ENCODE measurements at places on chromosomes 7 and 10.

DNA sequence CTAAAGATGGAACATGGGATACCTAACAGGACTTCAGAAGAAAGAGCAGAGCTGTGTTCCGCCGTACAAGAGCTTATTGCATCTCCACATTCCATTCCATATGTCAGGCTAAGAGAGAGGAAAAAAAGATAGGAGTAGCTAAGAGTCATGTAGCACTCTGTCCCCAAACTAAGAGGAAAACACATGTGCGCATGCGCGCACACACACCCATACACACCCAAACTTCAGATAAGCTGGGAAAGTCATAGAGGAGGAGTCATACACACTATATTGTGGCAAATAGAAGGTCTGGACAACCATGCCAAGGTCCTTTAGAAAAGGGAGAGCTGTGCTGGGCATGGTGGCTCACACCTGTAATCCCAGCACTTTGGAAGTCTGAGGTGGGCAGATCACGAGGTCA, 132.4 kb downstream of the RAB11FIP2 start:
- no peak for DNase-seq

DNA sequence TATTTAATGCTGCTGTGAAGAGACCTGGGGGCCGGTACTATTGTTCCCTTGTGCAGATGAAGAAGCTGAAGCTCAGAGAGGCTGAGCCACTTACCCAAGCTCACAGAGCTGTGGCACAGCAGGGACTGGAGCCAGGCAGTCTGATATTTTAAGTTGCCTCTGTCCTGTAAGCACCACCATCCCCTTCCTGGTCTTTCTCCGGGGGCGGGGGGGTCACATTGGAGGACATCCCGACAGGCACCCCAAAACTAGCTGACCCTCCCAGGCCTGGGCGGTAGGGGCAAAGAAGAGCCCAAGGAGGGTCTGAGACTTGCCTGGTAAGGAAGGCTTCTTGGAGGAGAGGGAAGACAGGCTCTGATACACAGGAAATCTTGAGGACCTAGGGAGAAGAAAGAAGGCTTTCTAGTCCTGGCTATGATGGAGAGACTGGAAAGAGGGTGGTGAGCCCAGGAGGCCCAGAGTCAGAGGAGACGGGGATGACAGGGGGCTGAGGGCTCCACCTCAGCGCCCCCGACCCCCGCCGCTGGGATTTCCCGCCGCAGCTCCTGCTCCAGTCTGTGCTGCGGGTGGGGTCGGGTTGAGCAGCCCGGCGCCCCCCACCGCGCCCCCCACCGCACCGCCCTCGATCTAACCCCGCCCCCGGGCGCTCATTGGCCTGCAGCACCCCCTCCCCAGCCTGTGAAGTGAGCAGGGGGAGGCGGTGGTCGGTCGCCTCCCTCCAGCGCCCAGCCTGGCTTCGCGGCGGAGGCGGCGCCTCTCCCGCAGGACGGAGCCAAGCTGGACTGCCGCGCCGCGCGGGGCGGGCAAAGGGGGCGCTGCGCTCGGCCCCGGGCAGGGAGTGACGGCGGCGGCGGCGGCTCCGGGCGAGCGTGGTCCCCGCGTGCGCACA, at the start of gene ADCYAP1R1:
Gene ADCYAP1R1 (plus strand): TSS at position 711 of the 889 bp plus-strand sequence. CDS start 10,957 bp downstream, outside the sequence.
- DNase-seq, result no peak

DNA sequence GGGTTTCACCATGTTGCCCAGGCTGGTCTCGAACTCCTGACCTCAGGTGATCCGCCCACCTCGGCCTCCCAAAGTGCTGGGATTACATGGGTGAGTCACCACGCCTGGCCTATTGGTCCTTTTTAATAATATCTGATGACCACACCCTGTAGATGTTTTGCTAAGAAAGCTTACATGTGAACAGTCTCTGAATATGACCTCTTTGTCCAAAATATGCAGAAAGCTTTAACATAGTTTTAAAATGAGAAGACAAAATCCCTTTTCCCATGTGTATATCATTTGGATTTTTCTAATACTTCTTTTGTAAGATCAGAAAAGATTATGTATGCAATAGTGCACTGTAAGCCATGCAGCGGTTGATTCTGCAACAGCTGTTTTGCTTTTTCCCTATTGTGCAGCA, 38.5 kb downstream of the MCU start:
- no peak for DNase-seq

DNA sequence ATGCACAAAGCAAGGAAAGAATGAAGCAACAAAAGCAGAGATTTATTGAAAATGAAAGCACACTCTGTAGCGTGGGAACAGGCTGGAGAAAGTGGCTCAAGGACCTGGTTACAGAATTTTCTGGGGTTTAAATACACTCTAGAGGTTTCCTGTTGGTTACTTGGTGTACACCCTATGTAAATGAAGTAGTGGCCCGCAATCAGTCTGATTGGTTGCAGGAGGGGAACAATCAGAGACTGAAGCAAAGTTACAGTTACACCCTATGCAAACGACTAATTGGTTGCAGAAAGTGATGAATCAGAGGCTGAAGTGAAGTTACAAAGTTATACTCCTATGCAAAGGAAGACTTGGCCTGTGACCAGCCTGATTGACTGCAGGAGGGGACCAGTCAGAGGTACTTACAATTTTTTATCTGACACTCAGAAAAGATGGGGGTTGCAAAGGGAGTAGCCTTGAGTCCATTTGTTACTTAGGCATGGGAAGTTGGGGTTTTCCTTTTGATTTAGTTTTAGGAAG, 3.6 kb upstream of the MTPN start:
- no peak for DNase-seq

- no peak for DNase-seq
Observed at GRCh38 chr10:119479532-119479931, 63.0 kb downstream of the RGS10 start.

GRCh38 chr7:1591396-1591795, 21.6 kb upstream of the PSMG3 start:
- DNase-seq, result no peak

DNA sequence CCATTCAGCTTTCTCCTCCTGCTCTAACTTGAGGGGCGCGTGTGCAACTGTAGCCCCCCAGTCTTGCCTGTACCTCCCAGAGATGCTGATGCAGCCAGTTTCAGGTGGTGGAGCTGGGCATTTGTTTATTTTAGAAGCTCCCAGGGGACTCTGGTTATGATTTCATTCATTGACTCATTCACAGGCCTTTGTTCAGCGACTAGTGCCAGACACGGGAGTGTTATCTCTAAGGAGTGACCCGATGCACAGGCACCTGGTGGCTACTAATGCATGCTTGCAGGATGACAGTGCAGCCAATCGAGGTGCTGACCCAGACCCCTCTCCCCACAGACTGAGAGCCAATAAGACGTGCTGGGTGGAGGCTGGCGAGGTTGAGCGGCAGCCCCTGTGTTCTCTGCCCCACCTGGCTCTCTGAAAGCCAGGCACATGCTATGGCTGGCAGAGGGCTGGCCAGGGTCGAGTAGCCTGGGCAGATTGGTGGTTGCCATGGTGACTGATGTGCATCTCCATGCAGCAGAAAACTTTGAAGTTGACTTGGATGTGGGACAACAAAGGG, 19.7 kb upstream of the SLC18A2 start:
- no peak for DNase-seq

GRCh38 chr10:49539320-49539885, 482 bp upstream of the ERCC6 start:
- no peak for DNase-seq

GRCh38 chr10:124971276-124971675, 29.4 kb downstream of the ZRANB1 start:
- no peak for DNase-seq

All from activated T-cell treated with anti-CD3 and anti-CD28 coated beads, Interleukin-2, amount 50 U/mL, for 1 hour (primary cell).